ENCODE measurements at places on chromosomes 12 and 14.

DNA sequence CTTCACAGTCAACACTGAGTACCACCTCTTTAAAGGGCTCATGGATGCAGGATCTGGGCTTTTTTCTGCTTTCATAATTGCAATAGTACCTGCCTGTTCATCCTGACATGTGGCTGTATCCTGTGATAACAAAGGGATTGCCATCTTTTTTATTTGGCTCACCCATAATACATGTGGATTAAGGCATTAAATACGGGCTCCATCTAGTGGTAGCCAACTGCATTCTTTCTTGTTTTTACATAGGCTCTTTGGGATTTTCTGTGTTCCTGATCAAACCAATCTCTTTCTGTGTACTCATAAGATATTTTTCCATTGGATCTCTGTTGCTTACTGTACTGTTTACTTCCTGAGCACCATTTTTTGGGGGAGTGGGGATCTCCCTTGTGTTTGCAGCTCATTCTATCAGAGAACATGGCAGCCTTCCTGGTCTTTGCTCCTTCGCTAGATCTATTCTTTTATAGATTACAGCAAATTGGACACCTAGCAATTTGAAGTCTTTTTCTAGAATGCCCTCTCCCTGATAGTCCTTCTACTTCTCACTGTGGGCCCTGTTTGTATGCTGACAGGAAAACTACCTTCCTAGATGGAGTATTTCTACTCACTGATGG lies 723.4 kb upstream of the MDGA2 start:
- peak; percentile 39 for DNase-seq

GRCh38 chr12:6442836-6443235 lies 1.9 kb upstream of the CD27 start:
- DNase-seq, result no peak

GRCh38 chr12:69651922-69652321 lies 41.2 kb upstream of the LRRC10 start:
- no peak for DNase-seq

DNA sequence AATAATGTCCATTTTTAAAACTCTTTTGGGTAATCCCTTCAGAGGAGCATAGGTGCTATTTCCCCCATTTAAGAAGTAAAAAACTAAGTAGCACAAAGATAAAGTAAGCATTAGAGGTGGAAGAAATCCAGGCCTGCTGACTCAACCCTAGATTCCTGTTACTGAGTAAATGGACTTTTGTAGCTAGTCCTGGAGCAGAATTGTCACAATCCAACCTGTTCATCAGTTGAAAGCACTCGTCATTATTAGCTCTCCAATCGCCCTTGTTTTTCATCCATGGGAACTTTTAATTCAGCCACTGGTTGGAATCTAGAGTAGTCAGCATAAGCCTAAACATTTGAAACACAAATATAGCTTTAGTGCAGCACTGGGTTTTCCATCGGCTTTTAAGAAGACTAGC lies 139.5 kb upstream of the AMIGO2 start:
- no peak for DNase-seq

DNA sequence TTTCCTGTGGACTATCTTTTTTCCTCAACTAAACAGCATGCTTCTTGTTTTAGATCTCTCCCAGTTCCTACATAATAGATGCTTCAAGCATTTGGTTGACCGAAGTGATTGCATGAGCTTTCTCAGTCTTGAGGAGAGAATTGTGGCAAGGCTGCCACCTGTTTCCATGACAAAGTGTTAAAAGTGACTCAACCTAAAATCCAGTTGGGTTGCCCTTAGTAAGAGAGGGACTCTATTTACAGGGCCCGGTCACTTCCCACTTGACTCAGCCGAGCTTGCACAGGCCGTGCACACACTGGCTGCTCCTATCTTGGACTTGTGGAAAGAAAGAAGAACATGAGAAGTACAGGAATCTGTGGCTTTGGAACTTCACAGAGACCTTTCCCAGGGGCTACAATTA lies 2.1 kb upstream of the B4GALNT3 start:
- DNase-seq, result no peak

DNA sequence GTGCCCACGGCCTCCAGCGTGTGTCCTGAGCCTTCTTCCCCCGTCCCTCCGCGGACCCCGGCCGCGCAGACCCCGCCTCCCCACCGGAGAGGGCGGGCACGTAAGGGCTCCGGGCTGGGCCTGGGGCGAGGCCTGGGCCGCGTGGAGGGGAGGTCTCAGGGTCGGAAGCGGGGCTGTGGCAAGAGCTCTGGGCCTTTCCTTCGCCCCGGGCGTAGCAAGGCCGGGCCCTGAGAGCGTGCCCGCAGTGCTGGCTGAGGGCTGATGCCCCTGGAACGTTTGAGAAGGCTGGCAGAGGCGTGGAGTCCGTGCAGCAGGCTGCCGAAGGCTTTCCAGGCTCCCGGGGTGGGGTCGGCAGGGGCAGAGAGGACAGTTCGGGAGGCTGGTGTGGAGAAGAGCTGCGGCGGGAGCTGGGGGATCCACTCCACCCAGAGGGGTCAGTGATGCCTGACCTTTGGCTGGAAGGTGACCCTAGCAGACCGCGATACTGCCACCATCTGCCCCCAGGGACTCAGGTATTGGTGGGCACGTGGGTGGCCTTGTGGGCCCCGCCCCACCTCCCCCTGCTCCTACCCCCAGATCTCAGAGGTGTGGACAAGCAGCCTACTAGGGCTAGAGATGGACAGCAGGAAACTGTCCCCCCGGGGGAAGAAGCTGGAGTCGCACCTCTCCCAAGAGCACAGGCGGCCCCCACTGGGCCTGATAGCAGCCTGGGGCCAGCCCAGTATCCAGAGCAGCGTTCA lies 558 bp downstream of the TEX22 start:
- peak; percentile 79 for DNase-seq

DNA sequence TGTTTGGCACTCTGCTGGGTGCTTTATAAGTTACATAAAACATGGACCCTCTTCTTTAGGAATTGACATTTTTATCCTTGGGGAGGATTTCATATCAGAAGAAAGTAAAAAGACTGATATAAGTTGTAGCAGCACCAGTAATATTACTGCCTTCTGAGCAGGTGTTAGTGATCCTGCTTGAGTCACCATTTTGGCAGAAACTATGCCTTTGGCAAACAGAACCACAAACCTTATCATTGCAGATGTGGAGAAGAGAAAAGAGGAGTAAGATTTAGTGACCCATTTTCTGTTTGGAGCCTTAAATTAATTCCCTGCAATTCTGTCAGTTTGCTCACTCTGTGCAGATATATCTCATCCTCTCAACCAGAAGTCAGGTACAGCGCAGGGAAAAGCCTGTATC lies 23.0 kb downstream of the ZNF410 start:
- DNase-seq, result no peak

GRCh38 chr14:99271951-99272631 lies at the start of gene BCL11B:
TSS of gene BCL11B (minus strand) at chr14:99272197. CDS start at chr14:99271218, 979 bp downstream.
- DNase-seq, result peak; percentile 96

DNA sequence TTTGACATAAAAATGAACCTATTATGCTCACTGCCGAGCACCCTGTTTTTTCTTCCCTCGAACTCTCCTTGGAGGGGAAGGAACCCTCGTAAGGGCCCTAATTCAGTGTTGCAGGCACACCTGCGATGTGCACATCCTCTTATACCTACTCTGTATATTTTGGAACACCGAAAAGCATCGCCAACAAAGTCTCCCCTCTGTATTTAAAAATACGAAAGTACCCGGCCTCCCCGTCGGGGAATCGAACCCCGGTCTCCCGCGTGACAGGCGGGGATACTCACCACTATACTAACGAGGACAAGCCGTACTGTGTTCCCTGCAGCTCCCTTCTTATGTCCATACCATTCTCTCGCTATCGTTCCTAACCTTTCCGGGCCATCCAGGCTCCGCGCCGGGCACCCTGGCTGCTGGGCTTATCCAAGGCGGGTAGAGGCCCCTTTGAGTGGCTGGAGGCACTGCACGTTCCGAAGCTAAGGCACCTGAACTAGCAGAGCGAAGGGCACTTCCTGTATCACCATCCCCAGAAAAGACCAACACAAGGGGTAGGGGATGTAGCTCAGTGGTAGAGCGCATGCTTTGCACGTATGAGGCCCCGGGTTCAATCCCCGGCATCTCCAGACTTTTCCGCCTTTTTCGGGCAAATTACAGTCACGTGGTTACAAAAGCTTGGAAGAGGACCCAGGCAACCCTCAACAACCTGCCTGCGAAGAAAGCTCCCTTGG lies 25.1 kb upstream of the UBC start:
- no peak for DNase-seq

DNA sequence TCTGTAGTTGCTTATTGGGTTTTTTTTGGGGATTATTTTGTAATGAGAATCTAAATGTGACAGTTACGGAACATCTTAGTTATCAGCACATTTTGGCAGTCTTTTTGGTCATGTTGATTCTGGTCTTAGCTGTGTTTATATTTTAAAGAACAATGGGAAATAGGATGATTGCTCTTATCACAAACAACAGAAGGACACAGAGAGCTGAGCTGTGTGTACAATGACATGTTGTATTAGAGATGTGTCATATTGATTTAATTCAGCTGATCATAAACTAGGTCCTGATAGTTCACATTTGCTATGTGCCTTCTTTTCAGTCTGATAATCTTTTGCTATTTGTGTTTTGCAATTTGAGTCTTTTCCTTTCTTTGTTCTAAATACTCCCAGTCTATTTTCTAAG lies 781.7 kb downstream of the TRHDE start:
- no peak for DNase-seq

- DNase-seq, result peak; percentile 57
These were observed 1.8 kb upstream of the RHOF start for GRCh38 chr12:121795034-121795968.

- no peak for DNase-seq
These were observed 2.8 kb downstream of the MAP4K5 start for GRCh38 chr14:50529288-50530179.

GRCh38 chr12:122042910-122043309 lies 21.2 kb downstream of the BCL7A start:
- DNase-seq, result no peak

GRCh38 chr14:48401321-48401720 lies 725.9 kb upstream of the MDGA2 start:
- no peak for DNase-seq

- DNase-seq, result no peak
These were observed 454.8 kb downstream of the FUT8 start for GRCh38 chr14:65867333-65867732.

DNA sequence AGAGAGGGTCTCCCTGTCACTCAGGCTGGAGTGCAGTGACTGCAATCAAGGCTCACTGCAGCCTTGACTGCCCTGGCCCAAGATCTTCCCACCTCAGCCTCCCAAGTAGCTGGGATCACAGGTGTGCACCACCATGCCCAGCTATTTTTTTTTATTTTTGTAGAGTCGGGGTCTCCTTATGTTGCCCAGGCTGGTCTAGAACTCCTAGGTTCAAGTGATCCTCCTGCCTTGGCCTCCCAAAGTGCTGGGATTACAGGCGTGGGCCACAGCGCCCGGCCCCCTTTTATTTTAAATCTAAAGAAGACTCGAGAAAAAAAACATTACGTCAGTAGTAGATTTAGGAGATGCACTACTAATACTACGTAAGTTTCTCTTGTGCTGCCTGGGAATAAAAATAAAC lies 14.3 kb downstream of the FOS start:
- DNase-seq, result no peak

GRCh38 chr14:61153431-61153830 lies 127.7 kb downstream of the TMEM30B start:
- DNase-seq, result peak; percentile 83

DNA sequence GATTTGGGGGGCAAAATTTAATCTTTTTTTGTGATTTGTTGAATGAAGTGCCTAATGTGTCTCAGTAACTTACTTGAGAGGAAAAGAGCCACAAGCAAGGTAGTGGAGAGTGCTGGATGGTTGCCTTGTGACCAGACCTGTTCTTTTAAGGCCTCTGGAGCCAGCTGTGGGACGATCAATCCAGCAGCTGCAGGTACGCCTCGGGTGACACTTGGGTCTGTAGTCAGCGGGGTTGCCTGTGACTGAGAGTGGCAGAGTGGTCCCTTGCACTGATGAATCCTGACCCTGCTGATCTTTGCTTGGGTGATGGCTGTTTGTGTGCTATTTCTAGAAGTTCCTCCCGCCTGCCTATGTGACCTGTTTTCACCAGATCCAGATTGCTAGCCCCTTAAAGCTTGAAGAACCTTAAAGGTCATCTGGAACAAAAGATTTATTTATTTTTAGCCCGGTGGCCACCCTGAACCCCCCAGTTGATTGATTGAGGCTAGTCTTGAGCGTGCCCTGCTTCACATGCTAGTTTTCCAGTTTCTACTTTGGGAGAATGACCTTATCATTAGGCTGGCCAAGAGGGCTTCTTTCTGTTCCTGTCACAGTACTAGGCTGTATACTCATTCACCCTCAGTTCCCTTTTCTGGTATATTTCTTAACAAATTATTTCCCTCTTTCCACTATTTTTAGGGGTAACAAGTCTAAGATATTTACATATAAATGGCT lies 23.2 kb downstream of the PRKCH start:
- no peak for DNase-seq

GRCh38 chr12:23202728-23203127 lies 577.8 kb downstream of the ETNK1 start:
- no peak for DNase-seq

DNA sequence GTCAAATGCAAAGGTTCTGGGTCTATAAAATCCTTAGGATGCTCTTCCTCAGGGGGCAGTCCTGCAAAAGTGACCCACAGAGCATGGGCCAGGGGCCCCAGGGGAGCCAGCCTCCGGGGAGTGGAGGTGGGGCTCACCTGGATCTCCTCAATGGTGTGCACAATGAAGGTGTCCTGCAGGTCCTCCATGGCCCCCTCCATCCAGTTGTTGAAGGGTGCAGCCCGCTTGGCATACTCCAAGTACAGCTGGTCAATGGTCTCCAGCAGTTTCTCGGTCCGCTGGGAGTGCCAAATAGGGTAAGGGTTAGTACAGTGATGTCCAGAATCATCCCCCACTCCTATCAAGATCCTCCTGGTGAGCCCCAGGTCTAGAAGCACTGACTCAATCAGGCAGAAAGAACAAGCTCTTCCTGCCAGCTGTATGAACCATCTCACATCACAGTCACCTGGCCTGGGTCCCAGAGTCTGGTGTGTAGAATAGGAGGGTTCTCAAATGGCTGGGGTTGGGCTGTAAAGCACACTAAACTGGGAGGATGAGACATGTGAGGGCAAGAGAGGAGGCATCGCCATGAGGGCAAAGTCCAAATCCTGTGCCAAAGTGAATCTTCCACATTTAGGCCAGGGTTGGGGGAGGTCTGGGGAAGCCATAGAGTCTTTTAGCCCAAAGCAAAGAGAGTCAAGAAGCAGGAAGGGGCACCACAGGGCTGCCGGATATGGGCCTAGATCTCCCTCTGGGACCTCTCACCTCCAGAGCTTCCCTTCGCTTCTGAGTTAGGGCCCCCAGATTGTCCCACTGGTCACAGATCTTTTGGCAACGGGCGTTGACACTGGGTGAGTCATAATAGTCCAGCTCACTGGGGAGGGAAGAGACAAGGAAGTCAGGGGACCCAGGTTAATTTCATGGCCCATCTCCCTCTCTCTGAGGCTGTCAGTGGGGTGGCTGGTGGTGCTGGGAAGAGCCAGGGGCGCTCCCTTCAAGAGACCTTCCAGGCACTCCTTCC lies 91.5 kb upstream of the ZFP36L1 start:
- peak; percentile 85 for DNase-seq

GRCh38 chr14:87810711-87811110 lies 182.3 kb downstream of the GALC start:
- no peak for DNase-seq

DNA sequence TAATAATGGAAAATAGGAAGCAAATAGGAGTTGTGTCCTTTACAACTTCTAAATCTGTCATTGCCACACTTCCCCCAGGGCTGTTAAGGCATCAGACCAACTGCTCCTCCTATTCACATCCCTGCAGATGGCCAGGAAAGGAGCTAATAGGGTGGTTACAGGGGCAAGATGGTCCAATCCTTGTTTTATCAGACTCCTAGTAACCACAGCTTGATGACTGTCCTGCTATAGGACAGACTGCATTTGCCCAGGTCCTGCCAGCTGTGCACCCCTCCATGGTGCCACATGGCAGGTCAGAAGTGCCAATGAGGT lies 10.9 kb upstream of the KRT2 start:
- DNase-seq, result no peak

- DNase-seq, result no peak
These were observed 372.8 kb upstream of the PRICKLE1 start for GRCh38 chr12:42962384-42962783.

All from NCI-H2171 (cell line).